Adipocyte (in vitro differentiated cells): ENCODE measurements at places on chromosomes 4 and X.

DNA sequence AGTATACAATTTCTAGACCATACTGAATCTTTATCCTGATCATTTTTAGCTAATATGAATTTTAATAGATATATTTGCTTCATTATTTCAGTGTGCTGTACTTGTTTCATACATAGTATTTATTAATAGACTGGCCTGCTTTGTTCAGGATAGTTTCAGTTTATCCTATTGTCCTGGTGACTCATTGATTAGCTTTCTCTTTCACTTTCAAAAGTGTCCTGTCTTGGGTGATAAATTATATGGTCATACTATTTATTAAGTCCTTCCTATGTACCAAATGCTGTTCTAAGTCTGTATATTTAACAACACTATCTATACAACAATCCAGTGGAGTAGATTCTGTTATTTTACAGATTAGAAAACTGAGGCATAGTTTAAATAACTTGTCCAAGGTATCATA lies 153.8 kb upstream of the RAPGEF2 start:
- peak; percentile 50 for DNase-seq

DNA sequence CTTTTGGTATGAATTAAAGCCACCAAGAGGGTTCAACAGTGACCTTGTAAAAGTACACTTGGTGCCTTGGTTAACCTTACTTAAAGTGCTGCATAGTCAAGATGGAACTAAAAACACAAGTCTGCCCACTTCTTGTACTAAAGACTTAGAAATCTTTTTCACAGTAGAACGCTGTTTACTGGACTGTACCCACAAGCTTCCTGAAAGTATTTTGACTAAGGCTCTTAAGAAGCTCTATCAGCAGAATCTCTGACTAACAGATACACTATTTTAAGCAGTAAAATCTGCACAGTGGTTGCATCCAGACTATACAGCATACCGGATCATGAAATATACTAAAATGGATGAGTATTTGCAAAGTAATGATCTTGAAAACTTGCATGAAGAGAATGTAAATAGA lies 7.2 kb downstream of the RAB28 start:
- DNase-seq: peak; percentile 77

GRCh38 chrX:74800062-74800461 lies 125.2 kb downstream of the NEXMIF start:
- DNase-seq: no peak

GRCh38 chrX:121903961-121904360 lies 856.6 kb downstream of the GLUD2 start:
- no peak for DNase-seq

GRCh38 chr4:183624548-183624947 lies 34.4 kb downstream of the RWDD4 start:
- DNase-seq: no peak

DNA sequence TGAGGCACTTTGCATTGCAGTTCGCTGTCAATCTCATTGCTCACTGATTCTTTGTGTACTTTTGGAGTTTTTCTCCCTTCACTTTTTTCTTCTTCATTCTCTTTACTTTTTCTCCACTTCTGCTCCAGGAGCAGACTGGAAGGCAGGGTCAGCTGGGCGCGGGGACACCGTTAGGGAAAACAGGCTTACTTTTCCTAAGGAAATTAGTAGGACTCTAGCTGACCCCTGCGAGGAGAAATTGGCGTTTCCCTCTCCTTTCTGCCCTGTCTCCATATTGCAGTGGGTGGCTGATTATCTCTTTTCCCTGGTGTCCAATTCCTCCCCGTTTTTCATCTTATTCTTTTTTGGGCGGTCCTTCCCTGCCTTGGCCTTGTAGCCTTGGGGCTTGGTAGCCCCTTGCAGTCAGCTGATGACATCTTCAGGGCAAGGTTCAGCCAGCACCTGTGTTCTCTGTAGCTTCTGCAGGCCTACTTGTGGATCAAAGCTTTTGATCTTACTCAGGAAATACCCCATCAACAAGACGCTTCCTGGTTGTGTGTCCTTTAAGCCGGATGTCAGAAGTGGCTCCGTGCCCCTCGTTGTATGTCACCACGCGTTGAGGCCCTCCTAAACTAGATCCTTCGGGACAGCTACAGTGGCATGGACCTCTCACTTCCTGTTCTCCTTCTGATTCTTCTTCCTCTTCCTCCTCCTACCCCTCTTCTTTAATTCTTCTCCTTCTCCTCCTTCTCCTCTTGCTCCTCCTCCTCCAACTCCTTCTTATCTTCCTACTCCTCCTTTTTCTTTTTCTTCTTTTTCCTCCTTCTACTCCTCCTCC lies 36.1 kb downstream of the NBDY start:
- no peak for DNase-seq

GRCh38 chr4:65559270-65559669 lies 111.0 kb downstream of the EPHA5 start:
- no peak for DNase-seq

- no peak for DNase-seq
These were observed 1357.0 kb upstream of the AGA start for GRCh38 chr4:178799204-178799603.

GRCh38 chr4:38605753-38606586 lies 58.0 kb upstream of the KLF3 start:
- no peak for DNase-seq

DNA sequence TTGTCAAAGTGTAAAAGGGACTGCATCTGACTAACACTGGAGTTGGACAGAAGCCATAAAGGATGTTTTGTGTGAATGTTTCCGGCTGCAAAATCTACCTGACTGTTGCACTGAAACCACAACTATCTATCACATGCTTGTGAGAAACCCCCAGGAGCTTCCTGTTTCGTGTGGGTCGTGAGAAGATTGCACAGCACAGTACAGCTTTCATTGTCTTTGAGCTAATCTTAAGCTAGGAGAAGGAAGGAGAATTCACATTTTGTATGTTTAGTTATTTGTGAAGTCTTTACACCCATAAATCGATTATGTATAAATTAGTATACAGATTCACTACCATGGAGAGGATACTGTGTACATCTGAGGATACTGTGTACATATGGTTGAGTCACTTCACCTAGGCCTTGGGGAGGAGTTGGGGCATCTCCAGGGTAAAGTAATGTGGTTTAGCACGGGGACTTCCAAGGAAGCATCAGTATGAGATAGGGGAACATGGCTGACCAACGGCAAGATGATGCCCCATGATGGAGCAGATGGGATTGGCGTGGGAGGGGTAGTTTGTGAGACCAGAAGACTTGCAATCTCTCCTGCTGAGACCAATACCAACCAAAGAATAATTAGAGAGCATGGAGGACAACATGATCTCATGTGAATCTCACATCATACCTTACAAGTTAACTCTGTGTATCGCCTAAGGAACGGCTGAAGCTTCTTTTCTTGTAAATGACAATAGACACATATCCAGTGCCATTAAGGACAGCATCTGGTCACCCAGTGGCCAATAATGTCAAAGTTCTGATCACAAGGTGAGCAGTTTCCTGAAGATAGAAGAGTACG lies 43.1 kb upstream of the FAM9C start:
- DNase-seq: no peak

- DNase-seq: no peak
These were observed 447.3 kb downstream of the GRIA2 start for GRCh38 chr4:157667836-157668235.

DNA sequence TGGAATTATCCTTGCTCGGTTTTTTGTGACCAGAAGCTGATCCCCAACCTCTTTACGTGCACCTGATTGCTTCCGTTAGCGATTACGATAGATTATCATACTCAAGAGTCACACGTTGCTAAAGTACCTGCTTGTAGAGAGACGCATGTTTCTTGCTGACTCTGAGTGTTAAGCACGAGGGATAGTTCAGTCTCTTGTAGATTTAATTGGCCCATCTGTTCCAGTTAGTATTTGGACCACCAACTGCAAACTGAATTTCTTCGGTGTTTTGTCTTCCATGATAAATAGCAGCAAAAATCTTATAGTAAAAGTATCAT lies 516 bp upstream of the COX18 start:
- DNase-seq: no peak

DNA sequence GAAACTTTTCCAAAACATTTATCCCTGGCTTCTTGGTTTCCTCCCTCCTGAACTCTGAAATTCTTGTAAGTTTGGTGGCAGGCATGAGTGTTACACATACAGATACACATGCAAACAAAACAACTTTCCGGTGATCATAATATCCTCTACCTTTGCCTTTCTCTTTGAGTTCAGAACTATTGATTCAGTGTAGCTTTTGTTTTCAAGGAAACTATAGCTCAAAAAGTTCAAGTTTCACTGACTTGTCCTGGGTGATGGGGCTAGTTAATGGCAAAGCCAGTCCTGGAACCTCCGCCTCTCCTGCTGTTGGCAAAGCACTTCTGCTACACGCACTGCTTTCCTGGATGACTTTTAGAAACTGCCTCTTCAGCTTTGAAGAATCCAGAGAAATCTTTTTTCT lies 177.3 kb upstream of the FAT1 start:
- no peak for DNase-seq

- no peak for DNase-seq
These were observed 12.8 kb upstream of the SCARB2 start for GRCh38 chr4:76226418-76226817.

- peak; percentile 73 for DNase-seq
These were observed 49.7 kb downstream of the RASL11B start for GRCh38 chr4:52911684-52912294.

DNA sequence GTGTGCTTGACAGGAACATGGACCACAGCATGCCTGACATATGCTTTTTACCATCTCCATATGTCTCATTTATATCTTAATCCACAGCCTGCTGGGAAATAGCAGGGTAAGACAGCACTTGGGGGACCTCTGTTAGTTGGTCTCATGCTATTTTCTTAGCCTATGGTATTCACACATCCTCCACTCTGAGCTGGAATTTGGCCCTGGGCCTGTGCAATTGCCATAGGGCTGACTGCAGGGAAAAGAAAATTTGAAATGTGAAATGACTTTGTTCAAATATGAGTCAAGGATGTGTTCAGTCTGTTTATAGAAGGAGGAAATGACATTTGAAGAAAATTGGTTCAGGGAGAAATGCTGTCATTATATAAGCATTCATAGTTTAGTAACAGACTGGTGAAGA lies 9.6 kb upstream of the MAP7D3 start:
- peak; percentile 73 for DNase-seq

DNA sequence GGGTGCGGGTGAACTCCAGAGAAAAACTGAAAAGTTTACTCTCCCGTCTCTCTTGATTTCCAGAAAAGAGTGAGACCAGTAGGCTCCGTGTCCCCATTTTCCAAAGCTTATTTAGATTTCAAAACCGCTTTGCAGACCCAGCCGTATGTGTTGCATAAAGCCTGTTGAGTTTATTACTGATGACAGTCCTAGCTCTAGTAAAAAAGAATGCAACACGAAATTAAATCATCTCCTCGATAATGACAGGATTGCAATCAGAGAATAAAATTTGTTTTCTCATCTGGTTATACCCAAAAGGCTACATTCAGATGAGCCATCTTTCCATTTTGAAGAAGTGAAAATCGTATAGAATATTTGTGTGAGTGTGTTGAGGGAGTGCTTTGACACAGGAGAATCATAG lies 16.1 kb upstream of the VCX3A start:
- no peak for DNase-seq

GRCh38 chrX:33379839-33380238 lies 168.5 kb upstream of the DMD start:
- DNase-seq: no peak

- DNase-seq: no peak
These were observed at the start of gene ARHGAP4 for GRCh38 chrX:153925739-153926551. Gene ARHGAP4 (minus strand): TSS chrX:153926264. CDS start chrX:153926202, 62 bp downstream.

GRCh38 chr4:51851937-51852290 lies 9.0 kb downstream of the DCUN1D4 start:
- DNase-seq: no peak

DNA sequence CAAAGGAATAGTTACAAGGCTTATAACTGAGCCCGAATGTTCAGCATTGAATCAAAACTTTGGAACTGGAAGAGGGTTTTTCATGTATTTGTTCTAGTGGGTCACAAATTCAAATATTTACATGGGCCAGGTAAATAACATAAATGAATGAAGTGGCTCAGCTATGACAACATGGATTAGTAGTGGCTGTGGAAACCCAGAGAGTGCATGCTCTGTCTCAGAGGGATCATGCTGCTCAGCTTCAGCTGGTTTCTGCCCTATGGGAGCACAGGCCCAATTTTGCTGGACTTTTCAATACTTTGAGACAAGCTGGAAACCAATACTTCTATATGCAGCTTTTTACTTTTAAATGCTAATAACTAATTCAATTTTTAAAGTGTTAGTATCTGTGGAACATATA lies 394.0 kb upstream of the TEX13C start:
- DNase-seq: no peak

DNA sequence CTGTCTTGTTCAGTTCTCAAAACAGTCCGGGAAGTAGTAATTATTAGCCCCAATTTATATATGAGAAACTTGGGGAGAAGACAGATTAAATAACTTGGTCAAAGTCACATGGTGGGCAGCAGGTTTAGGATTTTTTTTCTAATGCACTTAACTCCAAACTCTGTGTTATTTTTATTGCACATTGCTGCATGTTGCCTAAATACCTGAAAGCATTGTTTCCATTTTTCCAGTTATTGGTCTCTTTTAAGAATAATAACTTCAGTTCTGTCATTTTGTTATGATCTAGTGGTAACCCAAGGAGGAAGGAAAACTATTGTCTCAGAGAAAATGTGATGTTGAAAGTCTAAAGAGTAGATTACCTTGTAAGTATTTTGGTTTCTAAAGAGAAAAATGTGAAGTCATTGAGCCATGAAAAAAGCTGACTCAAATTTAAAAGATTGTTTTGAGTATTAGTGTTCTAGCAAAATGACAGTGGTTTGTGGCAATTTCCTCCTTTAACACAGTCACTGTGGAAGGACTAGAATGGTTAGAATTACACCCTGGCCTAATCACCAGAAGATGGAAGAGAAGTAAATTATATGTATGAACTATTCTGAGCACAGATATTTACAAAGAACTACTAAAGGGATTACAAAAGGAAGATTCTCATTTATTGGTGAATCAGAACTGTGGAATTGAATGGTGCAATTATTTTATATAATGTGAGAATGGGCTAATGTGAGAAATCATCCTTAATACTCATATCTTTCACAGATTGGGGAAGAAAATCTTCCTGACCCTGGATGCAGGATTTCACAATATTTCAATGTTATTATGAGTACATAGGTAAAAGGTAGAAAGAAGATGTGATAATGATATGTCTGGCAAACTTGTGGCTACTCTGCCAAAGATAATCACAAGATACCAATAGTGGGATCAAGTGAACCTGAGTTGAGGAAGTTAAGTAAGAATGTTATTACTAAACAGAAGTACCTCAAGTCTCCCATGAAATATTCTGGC lies 21.7 kb upstream of the CXCL8 start:
- peak; percentile 56 for DNase-seq

GRCh38 chrX:140132937-140133336 lies 167.6 kb upstream of the CXorf66 start:
- no peak for DNase-seq
